ENCODE measurements at places on chromosomes 5 and 9.

- no peak for DNase-seq
Observed at GRCh38 chr5:82707741-82708140, 369.5 kb downstream of the TMEM167A start.

DNA sequence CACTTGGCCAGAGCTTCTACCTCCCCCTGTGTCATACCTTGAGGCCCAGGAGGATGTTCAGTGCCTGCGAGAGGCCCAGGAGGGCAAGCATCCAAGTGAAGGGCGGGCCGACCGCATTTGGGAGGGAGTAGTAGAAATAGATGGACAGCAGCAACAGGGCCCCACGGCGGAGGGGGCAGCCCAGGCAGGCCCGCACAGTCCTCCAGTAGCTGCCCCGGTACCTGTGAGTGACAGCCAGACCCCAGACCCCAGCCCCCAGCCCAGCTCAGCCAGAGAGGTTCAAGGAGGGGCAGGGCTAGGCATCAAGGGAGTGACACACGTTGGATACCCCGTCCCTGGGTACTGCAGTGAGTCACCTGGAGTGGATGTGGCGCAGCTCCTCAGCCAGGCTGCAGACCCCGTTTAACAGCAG is 1.4 kb downstream of the STING1 start:
- DNase-seq: peak; percentile 16

DNA sequence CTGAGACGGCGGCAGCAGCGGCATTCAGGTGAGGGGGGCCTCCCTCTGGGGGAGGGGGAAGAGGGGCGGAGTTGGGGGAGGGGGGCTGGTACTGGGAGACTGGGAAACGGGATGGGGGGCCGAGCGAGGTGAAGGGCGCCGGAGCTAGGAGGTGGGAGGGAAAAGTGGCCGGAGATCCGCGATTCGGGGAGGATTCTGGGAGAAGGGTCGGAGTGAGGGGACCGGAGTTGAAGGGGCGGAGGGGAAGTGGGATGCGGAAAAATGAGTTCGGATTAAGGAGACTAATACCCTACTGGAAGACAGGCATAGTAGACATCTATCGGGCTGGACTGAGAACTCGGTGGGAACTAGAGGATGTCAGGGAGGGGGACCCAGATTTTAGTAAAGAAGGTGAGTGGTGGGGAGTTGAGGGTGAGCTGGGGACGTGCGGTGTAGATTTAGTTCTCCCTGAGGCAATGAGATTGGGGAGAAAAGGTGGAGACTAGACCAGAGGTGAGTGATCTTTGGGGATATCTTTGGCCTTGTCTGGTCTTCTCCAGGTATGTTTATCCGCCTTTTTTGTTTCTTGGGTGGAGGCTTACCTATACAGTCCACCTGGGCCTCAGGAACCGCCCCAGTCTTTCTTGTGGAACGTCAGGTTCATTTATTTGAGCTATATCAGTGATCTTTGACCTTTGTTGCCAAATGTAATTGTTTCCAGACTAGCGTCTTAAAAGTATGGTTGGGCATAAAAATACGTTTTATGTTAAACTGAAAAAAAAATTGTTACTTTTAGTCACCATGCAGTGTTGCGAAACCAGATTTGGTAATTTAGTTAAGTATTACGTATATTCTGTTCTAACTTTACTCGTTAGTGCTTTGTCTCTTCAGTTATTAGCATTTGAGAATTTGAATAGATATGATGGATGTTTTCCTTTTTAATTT is 632 bp downstream of the UBAP1 start:
- peak; percentile 13 for DNase-seq

DNA sequence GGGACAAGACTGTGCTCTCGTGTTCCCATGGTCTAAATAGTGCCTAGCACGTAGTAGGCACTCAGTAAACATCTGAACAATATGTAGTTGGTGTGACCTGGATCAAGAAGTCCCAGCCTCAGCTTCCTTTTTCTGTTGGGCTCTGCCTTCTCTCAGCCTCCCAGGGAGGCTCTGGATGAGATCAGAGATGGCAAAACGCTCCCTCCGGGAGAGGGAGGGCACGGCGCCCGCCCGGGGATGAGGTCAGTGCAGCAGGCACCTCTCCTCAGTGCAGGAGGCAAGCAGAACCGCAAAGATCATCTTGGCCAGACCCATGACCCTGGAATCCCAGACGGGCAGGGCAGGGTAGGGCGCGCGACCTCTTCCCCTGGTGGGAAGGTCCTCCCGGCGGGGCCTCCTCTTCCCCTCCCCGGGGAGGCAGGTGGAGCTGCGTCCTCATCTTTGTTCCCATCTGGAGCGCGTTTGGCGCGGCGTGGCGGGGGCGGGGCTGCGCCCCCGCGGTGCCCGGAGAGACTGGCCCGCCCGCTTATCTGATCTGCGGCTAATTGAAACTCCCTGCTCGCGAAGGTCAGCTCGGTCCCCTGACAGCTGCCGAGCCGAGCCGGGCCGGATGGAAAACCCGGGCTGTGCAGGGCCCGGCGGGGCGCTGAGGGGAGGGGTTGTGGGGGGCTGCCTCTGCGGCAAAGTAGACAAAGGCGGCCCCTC is 60.9 kb downstream of the CXXC5 start:
- DNase-seq: no peak

DNA sequence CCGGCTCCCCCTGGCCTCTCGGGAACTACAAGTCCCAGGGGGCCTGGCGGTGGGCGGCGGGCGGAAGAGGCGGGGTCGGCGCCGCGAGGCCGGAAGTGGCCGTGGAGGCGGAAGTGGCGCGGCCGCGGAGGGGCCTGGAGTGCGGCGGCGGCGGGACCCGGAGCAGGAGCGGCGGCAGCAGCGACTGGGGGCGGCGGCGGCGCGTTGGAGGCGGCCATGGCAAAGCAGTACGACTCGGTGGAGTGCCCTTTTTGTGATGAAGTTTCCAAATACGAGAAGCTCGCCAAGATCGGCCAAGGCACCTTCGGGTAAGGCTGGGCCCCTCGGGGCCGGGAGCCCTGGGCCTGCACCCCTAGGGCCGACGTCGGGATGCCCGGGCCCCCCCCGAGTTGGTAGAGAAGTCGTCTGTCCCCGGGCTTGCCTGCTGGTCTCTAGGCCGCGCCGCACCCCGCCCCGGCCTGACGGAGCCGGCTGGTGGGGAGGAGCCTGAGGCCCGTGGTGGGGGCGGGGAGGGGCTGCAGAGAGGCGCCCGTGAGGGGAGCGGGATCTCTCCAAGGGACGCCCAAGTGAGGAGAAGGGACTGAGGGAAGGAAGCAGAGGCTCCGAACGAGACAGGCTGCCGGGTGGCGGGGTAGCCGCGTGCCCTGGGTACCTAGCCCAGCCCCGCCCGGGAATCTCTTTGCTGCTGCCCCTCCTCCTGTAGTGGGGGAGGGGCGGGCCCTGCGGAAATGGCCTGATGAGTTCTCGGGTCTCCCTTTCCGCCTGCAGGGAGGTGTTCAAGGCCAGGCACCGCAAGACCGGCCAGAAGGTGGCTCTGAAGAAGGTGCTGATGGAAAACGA is at the start of gene CDK9:
Gene CDK9, plus strand, starts transcription at position 102 of the 840 bp plus-strand sequence. Its CDS starts 115 bp downstream, at position 217.
- peak; percentile 92 for DNase-seq

- no peak for DNase-seq
Observed at GRCh38 chr9:98995971-98996504, 52.3 kb downstream of the COL15A1 start.

DNA sequence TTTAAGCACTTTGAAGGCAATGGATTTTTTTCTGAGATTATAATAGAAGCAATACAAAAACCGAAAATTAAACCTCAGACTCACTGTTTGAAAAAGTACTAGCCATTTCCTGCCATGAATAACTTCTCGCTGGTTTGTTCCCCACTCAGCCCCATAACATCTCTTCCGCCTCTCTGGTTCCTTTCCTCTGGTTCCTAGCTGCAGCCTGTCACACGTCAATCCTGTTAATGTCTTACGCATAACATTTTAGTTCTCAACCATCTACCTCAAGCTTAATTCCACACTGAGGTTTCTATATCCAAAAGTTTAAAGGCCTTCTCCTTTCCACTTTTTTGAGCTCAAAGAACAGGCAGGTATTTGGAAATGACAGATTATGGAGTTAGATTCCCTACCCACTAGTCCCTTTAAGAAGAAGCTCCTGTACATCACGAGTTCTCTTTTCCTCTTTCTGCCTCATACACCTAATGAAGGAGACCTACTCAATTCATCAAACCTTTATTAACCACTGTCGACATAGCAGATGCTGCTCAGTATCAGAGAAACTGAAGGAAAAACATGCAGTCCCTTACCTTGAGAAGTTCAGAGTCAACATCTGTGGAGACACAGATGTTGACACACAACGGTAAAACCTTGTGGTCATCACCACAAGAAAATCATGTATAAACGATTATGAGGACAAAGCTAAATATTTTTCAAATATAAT is 243.0 kb upstream of the PTGER4 start:
- DNase-seq: peak; percentile 65

DNA sequence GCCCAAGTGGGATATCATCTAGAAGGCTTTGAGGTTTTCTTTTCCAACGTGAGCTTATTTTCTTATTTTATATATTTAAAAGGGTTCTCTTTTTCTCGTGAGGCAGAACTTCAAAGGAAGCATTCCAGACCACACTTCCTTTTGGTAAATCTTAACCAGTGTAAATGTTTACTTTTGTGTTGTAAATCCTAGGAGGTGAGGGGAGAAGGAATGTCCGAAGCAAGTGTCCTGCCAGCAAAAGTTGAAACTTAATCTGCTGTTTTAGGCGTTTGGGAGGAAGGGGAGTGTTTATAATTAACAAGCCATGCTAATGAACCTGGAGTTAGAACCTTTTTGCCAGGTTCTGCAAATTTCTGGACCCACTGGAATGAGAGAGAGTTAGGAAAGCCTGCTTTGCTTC is 37.9 kb downstream of the WWC1 start:
- DNase-seq: no peak

- no peak for DNase-seq
Observed at GRCh38 chr9:125464591-125465385, 203.2 kb downstream of the GAPVD1 start.

DNA sequence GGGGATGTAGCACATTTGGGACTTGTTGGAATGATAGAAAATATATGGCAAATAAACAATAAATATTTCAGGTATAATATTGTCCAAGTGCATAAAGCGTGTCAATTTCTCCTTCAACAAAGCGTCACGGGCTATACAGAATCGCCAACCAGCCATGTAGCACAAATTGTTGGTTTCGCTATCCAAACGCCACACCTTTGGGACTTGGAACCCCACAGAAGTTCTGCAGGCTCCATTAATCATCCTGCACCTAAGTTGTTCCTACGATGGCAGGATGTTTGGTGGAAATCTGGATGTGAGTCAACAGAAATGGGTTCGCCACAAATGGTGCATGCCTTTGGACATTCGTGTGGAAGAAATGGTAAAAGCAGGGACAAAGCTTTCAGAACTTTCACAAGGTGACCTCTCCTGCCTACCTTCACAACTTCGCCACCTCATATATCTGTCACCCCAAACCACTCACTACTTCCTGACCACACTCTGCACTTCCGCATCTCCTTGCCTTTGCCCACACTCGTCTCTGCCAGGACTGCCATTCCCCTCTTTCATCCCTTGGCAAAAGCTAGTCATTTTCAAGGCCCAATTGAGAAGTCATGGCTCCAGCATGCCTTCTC is 95.7 kb downstream of the LHFPL2 start:
- DNase-seq: no peak

DNA sequence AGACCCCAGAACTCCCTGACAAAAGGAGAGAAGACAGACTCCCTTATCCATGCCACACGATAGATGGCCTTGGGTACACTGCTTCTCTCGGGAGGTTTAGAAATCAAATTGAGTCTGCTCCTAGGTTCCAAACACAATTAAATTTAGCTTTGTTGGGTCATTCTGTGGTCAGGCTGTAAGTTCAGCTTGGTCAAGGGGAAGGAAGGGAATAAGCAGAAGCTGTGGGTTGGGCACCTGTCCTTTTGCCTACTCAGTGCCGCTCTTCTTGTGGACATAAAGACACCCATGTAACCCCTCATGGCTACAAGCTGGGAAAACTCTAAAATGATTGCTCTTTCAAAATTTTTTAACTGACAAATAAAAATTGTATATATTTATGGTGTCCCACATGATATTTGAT is 19.1 kb upstream of the AK3 start:
- DNase-seq: peak; percentile 28

- peak; percentile 31 for DNase-seq
Observed at GRCh38 chr5:83564069-83564749, 92.7 kb downstream of the VCAN start.

GRCh38 chr5:54651482-54652076 is 134.0 kb downstream of the SNX18 start:
- DNase-seq: no peak

- no peak for DNase-seq
Observed at GRCh38 chr5:88298425-88298824, 29.8 kb upstream of the TMEM161B start.
